ENCODE measurements at places on chromosomes 16 and 17.
A peak's percentile ranks its signal among the peaks of the same experiment; 100 is the strongest.

- H3K27me3 ChIP-seq = no peaks in the 10 kb centered on the region
- H3K36me3 ChIP-seq = no peaks in the 10 kb centered on the region
- peak overlapping the region; percentile 14 for H3K4me3 ChIP-seq
- H3K4me1 ChIP-seq = no peaks in the 10 kb centered on the region
These were observed 59.8 kb upstream of the FBXO47 start for GRCh38 chr17:39026980-39027451.

- no peak for DNase-seq
- peaks cover 9% of the 10 kb centered on the region for H3K36me3 ChIP-seq
- no peaks in the 10 kb centered on the region for H3K4me1 ChIP-seq
These were observed 114.5 kb downstream of the ABCC6 start for GRCh38 chr16:16108759-16109158.

DNA sequence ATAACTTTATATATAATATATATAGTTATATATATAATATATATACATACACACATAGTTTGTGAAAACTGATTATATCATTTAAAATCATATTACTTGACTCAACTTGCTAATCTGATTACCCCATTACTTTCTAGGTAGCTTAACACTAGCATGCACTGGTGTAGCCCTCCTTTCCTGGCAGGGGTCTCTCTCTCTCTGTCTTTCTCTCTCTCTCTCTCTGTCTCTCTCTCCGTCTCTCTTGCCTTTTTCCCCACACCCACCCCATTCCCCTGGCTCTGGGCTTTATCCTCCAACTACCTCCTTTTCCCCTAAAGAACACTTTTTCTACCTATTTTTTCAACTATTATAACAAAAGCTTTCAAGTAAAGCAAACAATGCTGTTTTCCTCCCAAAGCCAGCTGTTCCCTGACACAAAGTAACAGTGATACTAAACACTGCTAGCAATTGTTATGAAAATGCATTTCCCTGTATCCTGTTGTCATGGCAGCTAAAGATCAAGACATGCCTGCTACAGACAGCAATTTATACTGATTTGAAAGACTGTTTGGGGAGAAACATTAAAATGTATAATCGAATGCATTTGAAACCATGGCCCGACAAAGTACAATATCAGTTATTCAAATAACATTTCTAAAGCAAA, 89.4 kb downstream of the CHD9NB start:
- DNase-seq = no peak
- no peaks in the 10 kb centered on the region for H3K36me3 ChIP-seq
- no peaks in the 10 kb centered on the region for H3K4me1 ChIP-seq
- H3K27me3 ChIP-seq = no peaks in the 10 kb centered on the region
- H3K27ac ChIP-seq = no peak overlapping the region

DNA sequence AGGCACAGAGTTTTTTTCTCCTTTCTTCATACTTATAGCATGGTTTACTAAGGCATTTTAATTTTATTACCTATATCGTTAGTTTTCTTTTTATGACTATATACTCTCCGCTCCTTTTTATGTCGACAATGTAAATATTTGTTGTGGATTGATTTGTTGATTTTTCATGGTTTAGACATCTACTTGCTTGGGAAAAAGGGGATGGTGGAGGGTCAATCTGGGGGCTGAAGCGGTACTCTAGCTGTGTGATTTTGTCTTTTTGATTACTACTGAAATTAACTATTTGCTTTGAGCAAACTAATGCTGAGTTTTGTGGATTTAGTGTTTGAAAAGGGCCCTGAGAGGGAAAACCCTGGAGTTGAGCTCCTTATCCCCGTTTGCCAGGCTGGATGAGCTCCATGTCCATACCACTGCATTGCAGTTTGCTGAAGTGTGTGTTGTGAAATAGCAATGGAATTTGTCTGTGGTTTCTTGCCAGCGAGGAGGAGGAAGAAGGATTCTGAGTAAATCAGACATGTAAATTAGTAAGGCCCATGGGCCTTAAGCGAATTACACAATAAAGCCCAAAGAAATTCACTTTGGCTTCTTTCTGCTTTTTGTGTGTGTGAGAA, 72.0 kb downstream of the FTO start:
- no peak overlapping the region for H3K27ac ChIP-seq
- H3K36me3 ChIP-seq = no peaks in the 10 kb centered on the region
- no peak for DNase-seq
- no peak overlapping the region for H3K4me3 ChIP-seq
- H3K4me1 ChIP-seq = no peaks in the 10 kb centered on the region

GRCh38 chr16:6898896-6899295, 433.7 kb upstream of the RBFOX1 start:
- no peak overlapping the region for H3K27ac ChIP-seq
- H3K4me3 ChIP-seq = no peak overlapping the region
- DNase-seq = no peak

- DNase-seq = no peak
- H3K27me3 ChIP-seq = no peaks in the 10 kb centered on the region
- no peak overlapping the region for H3K4me3 ChIP-seq
- H3K4me1 ChIP-seq = no peaks in the 10 kb centered on the region
- H3K27ac ChIP-seq = no peak overlapping the region
These were observed 2.6 kb upstream of the SLC38A8 start for GRCh38 chr16:84045001-84045817.

Measured in naive thymus-derived CD4-positive, alpha-beta T cell (primary cell).